ENCODE measurements at places on chromosomes 7 and 10.

GRCh38 chr10:89120931-89121763 lies 86.0 kb downstream of the CH25H start:
- DNase-seq = no peak

GRCh38 chr7:92695308-92696261 lies 105.4 kb upstream of the FAM133B start:
- no peak for DNase-seq

- DNase-seq = no peak
Measured at GRCh38 chr7:150380463-150380862, 1.3 kb downstream of the ZNF775 start.

- DNase-seq = no peak
Measured at GRCh38 chr10:75877877-75878276, 446.5 kb downstream of the LRMDA start.

DNA sequence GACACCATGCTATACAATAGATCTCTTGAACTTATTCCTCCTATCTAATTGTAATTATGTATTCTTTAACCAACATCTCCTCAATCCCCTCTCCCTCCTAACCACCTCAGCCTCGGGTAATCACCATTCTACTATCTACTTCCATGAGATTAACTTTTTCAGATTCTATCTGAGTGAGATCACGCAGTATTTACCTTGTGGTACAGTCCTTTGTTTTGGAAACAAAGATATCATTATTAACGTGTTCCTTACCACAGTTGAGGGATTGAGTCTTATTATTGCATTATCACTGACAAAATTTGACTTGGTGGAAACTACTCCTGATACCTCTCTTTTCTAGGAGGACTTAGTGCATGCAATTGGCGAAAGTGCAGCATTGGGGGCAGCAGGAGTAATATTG lies 26.0 kb upstream of the HYAL4 start:
- no peak for DNase-seq

- DNase-seq = no peak
Measured at GRCh38 chr10:63257778-63258177, 124.7 kb downstream of the NRBF2 start.

- no peak for DNase-seq
Measured at GRCh38 chr10:5561704-5562645, 37.2 kb downstream of the CALML3 start.

- no peak for DNase-seq
Measured at GRCh38 chr7:34756025-34756437, 98.0 kb downstream of the NPSR1 start.

- DNase-seq = no peak
Measured at GRCh38 chr7:2225336-2225735, 7.4 kb downstream of the MAD1L1 start.

- no peak for DNase-seq
Measured at GRCh38 chr10:92530891-92531535, 42.9 kb downstream of the IDE start.

- DNase-seq = no peak
Measured at GRCh38 chr7:50534690-50535290, 30.4 kb downstream of the DDC start.

- DNase-seq = peak; percentile 3
Measured at GRCh38 chr7:38463277-38464225, 167.6 kb downstream of the AMPH start.

DNA sequence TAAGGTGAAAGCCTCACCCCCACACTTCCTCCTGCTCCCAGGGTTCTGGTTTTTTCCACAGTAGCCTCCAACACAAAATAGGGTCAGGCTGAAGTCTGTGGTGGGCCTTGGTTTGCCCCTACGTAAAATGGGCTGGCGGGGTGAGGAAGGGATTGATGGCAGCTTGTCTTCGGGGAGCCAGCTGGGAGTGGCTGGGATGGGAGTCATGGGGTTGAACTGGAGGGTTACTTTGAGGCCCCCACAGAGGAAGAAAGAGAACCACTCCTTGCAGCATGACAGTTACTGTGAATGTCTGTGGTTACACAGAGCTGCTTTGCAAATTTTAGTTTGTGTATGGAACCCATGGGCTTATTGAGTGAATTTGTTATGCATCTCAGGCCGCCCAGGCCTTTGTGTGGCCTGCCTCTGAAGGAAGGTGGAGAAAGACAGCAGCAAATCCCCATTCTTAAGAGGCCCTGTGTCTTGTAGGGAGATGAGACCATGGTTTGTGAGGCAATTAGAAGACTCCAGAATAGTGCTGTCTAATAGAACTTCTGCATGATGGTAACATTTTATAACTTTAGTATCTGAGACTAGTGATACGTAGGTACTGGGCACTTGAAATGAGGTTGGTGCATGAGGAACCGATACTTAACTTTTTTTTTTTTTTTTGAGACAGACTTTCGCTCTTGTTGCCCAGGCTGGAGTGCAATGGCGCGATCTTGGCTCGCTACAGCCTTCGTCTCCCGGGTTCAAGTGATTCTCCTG lies 8.1 kb downstream of the TRIM8 start:
- no peak for DNase-seq

- DNase-seq = no peak
Measured at GRCh38 chr7:38398725-38399321, 125.4 kb upstream of the TARP start.

- no peak for DNase-seq
Measured at GRCh38 chr7:27159266-27160144, 3.0 kb upstream of the HOXA7 start.

GRCh38 chr7:105304040-105304895 lies 84.5 kb downstream of the SRPK2 start:
- no peak for DNase-seq

DNA sequence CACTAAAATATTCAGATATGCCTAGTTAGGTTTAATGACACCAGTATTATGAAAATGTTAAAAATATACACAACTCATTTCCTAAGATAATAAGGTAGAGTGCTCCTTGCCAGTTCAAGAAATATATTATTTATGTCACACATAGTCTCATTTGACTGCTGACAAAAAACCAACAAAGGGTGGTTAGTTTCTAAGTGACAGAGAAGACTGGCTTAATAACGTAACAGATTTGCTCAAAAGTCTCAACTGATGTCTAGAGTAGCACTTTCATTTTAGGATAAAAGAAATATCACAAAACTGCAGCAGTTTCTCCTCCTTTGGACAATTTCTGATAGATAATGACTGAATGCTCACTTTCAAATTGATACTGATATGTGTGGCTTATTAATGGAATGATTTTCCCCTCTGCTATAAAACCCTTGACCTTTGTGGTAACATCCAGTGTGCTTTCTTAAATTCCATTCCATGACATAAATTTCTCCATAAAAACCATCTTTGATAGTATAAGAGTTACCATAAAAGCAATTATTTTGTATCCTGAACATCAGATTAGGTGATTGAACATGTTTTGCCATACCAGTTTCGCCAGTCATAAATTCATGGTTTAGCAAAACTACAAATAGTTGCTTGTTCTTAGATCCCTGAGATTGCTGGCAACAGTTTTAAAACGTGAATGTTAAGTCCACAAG lies 94.2 kb downstream of the NRBF2 start:
- no peak for DNase-seq

DNA sequence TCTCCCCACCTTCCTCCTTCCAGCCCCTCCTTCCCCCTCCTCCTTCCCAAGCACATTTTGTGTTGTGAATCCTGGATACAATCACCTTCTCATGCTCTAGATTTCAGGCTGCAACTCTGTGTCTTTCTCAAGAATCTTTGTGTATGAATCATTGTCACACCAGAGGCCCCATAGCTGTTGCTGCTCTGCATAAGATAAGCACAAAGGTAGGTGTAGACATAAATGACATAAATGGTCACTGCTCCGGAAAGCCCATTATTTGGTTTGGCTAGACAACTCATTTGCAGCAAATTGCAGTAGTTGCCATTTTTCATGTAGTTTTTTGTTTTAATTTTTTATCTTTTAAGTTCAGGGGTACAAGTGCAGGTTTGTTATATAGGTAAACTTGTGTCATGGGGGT lies 216.3 kb upstream of the NRP1 start:
- DNase-seq = no peak

DNA sequence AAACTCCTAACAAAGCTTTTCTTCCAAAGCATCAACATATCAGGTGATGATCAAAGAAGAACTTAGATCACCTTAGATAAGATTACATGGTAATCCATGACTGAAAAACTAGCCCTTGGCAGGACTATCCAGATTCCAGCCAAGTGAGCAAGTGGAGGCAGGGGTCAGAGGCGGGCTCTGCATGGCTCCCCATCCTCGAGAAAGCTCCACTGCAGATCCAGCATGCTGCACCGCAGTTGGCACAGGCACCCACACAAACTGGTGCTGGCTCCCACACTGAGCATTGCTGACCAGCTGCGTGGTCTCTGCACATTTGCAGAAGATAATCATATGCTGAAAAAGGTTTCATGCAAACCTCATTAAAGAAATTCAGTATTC lies 10.1 kb downstream of the PSAP start:
- no peak for DNase-seq

- no peak for DNase-seq
Measured at GRCh38 chr7:167976-168791, 24.2 kb upstream of the FAM20C start.

DNA sequence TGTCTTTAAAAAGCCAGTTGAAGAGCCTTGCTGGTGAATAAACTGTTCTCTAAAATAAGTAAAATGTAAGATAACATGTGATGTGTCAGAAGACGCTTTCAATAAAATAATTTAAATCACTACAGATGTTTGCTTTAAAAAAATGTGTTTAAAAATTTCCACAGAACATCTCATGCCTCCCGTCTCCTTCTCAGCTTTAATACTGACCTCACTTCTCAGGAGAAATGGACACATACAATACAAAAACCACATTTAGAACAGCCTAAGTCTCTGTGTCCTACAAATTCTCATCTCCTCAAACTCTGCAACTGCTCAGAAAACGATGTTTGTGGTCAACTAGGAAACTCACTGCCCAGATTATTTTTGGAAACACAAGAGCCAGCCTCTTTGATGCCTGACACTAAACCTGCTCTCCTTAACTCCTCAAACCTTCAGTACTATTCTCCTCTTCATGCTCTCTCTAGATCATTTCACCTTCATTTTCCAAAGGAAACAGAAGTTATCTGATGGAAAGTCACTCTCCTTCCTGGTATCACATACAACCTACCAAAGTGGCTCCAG lies 120.3 kb downstream of the ZNF438 start:
- DNase-seq = no peak

DNA sequence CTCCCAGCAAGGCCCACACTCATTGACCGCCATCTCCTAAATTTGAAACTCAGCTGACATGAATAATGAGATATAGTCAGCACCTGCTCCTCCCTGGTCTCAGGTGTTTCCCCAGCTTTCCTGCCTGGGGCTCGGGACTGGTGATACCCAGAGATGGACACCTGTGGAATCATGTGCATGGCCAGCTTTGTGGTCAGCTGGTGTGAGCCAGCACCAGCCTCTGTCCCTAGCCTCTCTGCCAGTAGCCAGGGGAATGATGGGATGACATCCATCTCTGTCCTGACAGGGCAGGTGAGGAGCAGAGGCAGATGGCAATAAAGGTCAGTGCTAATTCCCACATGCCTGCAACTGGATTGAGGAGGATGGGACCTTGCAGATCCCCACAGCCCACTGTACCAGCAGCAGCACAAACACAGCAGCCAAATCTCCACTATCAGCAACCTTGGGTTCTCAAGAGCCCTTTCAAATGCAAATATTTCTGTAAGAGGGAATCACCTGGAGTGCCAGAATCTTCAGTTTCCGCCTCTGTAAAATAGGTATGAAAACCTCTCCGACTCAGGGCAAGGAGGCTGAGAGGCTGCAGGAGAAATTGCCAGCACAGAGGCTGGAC lies 329.2 kb upstream of the ZMIZ1 start:
- DNase-seq = no peak

DNA sequence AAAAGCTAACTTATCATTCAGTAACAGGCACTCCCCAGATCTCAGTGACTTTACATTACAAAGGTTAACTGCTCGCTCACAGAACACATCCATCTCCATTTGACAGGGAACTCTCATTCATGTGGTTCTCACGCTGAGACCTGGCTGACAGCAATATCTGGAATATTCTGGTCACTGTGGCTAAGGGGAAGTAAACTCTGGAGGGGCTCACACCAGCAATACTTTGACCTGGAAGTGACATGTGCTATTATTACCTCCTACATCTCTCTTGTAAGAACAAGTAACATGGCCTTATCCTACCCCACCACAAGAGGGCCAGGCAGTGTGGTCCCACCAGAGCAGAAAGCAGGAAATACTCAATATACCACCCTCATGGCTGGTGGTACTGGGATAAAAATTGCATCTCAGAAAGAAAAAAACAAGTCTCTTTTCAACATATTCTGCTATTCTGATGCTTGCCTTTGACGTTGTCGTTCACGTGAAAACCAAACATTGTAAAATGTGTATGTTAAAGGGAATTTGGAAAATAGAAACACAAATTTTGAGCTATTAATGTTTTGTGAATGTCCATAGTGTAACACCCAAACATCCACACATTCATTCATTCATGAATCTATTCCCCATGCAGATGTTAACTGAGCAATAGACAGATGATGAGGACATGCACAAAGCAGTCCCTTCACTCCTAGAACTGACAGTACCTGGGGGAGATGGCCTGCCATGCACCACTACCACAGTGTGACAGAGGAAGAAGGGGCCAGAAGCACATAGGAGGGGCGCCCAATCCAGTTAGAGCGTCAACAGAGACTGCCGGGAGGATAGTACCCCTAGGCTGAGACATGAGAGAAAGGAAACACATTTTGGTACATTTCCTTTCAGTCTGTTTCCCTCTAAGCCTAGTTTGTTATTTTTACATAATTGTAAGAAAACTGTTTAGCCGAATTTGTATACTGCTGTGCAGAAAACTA lies 166.0 kb upstream of the SP4 start:
- DNase-seq = no peak

GRCh38 chr10:80324891-80325364 lies 31.6 kb downstream of the DYDC1 start:
- no peak for DNase-seq

GRCh38 chr7:124051681-124052377 lies 19.0 kb upstream of the TMEM229A start:
- DNase-seq = no peak

DNA sequence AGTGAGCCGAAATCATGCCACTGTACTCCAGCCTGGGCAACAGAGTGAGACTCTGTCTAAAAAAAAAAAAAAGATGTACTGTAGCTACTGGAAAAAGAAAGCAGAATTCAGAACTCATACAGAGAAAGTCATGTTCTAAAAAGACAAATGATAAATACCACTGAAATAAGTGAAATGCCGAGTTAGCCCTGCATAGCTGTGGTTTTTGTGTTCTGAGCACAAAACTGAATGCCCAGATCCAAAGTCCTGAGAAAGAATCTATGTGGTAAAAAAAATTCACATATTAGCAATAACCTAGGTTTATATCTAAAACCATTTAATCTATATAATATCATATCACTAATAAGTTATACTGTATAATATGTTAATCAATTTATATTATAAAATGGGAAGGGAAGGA lies 29.3 kb upstream of the HECW1 start:
- DNase-seq = no peak

- no peak for DNase-seq
Measured at GRCh38 chr10:36711361-36711760, 414.0 kb upstream of the ANKRD30A start.

DNA sequence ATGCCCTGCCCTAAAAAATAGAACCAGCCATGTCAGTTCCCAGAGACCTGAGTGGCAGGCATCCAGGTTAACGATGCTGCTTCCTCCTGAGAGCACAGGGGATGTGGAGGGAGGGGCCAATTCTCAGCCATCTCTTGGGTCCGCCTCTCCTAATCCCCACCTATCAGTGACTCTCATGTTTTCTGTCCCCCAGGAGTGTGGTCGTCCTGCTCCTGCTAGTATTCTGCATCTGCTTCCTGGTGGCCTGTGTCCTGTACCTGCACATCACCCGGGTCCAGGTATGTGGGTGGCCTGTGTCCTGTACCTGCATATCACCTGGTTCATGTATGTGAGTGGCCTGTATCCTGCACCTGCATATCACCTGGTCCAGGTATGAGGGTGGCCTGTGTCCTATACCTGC lies 105.3 kb downstream of the ADCY1 start:
- no peak for DNase-seq

Data from esophagus squamous epithelium (tissue), 5 donors.